ENCODE measurements at places on chromosomes 7 and 10.

DNA sequence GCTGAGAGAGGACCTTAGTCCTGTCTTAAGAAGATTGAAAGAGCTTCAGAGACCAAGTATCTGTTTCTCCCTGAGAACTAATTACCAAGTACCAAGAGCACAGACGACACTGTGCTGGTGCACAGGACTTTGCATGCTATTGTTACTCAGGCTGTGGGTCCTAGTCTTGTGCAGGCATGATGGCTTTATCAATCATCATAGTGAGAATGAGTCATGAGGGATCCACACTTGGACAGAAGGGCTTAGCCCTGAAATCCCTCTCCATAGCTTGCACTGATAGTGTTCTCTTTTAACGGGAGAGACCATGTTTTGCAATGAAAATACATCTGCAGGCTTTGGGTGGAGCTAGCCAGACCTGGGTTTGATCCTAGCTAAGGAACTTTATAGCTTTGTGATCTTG is 93.3 kb downstream of the SORCS3 start:
- no peak for DNase-seq

DNA sequence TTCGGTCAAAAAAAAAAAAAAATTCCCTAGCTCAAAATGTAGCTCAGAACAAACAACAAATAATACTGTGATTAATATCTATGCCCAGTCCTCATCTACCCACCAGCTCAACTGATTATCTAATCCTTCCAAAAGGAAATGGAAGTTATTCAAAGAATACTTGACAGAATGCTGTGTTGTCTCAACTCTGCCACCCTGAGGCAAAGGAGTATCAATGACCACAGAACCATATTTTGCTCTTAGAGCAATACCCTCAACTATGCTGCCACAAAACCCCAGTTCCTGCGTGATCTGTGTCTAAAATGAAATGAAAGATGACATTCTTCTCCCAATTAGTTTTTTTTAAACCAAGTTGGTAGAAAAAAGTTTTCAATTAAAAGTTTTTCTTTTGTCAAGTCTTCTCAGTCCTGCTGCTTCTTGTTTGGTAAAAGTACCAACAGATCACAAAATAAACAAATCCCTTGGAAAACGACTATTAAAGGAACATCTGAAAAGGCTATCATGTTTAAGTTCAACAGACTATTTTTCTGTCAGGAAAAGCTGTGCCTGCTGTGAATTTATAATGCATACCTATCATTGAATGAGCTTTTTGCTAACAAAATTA is 21.6 kb downstream of the RBM28 start:
- peak; percentile 32 for DNase-seq

DNA sequence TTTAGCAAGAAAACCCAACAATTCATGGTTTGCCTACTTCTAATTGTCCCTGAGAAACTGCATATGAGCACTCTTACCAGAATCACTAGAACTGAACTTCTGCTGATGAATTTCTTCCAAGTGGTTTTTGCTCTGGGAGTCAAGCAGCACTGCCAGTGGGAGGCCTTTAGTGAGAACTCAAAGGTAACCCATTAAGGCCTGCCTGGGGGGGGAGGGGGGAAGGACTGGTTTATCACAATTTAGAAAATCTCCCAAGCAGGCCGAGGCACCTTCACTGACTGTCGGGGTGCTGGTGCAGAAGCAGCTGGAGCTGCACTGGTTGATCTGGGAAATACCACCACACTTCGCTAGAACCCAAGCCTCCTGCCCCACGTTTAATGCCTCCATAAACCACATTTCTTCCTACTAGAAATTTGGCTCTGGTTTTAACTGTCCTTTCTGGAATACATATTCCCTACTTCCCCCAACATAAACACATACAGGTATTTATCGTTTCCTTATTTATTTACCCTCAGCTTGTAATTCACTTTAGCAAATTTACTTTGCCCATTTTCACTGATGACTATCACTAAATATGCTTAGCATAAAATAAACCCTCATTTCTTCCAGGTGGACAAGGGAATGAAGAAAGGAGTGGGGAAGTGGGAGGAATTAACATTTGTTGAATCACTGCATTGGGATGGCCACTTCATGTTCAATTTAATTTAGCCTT is 14.2 kb downstream of the ANK3 start:
- no peak for DNase-seq

DNA sequence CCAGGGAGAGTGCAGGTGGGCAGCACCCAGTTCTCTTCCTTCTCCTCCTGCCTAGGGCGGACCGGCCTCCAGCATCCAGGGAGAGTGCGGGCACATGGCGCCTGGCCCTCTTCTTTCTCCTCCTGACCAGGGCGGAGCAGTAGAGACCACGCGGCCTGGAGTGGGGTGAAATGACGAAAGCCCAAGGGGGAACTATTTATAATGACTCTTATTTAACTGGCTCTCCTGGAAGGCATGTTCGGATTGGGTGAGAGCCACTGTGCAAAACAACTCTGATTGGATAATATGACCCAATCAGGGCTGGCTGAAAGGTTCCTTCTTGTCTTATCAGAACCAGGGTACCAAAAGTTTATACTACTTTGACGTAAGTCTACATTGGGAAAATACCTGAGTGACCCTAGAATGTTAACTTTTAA is 63.1 kb downstream of the ZNF37A start:
- no peak for DNase-seq

DNA sequence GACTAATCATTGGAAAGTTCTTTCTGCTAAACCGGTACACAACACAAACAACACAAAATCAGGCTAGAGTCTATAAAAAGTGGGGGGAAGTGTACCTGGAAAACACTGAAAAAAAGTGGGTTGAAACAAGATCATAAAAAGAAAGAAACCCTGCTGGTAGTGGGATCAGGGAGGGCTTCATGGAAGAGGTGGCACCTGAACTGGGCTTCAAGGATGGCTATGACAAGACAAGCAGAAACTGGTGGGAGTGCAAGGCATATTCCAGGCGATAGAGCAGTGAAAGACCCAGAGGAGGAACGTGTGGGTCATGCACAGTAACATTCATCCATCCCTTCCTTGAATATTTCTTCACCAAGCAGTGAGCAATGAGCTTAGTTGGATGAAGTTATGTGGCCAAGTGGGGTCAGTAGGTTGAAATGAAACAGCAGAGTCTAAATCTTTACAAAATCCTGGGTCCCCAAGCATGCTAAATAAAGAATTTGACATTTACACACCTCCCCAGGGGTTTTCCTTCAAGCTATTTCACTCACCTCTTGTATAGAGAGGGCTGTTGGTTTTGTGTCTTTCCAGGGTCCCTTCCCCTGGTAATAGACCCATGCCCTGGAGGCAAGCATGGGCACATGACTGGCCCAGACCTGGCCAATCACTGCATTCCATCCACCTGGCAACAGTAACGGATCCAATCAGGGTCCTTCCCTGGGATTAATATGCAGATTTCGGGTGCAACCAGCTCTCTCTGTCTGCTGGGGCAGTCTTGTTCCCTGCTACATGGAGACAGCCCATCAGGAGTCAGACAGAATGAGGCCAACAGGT is 38.2 kb downstream of the SPOCK2 start:
- DNase-seq = no peak

GRCh38 chr7:24573554-24574338 is 494 bp downstream of the PALS2 start:
- DNase-seq = no peak

GRCh38 chr7:152866125-152866524 is 106.6 kb downstream of the ACTR3B start:
- no peak for DNase-seq

- no peak for DNase-seq
Measured at GRCh38 chr7:12701433-12701832, 14.0 kb downstream of the ARL4A start.

- DNase-seq = no peak
Measured at GRCh38 chr10:32144817-32145688, 88.8 kb upstream of the KIF5B start.

DNA sequence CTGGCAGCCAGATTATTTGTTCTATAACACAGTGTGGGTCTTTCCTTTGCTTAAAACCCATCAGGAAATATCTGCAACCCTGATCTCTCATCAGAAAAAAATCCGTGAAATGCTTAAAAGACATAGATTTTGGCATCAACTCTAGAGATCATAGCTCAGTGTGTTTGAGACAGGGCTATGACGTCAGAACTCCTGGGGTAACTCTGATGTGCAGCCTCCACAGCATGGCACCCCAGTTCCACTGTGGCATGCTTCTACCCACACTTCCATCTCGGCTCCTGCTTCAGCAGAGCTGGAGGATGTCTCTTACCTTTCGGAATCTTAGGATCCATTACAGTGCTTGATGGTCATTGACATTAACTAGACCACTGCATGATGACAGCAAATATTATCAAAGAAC is 205.7 kb downstream of the LHFPL3 start:
- DNase-seq = no peak

- DNase-seq = no peak
Measured at GRCh38 chr10:116785867-116786266, 43.5 kb upstream of the HSPA12A start.

DNA sequence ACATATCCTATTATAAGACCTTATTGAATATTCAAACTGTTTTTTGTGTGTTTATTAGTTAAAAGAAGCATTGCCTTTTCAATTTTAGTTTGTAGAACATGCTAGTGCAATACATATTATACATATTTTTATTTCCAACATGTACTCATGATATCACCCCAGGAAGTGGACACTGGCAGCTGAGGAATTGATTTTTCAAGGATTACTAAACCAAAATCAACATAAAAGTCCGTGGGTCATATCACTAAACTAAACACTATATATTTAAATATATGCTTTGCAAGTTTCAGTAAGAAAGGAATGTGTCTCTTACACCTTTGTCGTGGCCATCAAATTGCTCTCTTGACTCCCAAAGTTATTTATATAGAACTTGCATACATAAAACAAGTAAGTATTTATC is 185.2 kb downstream of the AGMO start:
- no peak for DNase-seq

DNA sequence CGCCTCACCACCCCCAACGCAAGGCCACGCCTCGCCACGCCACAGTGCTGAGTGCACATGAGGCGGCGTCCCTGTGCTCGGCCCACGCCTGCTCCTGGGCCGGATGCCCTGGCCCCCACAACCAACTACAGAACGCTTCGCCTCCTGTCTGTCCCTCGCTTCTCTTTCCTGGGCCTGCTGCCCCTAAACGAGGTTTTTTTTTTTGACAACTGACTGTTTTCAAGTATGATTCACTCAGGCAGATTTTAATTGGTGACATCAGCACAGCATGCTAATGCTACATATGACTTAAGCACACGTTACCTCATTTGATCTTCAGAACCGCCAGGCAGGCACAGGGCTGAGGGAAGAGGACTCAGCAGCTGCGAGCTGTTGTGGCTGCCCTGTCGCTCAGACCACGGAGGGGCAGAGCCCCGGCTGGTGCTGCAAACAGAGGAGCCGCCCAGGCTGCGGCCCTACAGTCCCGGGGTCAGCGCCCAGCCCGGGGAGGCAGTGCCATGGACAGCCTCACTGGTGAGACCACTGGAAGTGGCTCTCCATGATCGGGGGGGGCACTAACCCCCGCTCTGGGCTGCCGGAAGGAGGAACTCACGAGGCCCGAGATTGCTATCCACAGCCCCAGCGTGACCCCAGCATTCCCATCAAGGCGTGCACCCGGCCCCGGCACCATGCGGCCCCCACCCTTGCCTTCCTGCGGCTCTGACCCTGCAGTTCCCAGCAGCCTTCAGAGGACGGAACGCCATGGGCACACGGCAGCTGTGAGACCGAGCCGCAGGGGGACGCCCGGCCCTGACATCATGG is 212.8 kb downstream of the MAD1L1 start:
- DNase-seq = no peak

GRCh38 chr7:4040109-4040928 is 641.8 kb upstream of the FOXK1 start:
- no peak for DNase-seq

GRCh38 chr10:82880776-82881290 is 1005.8 kb downstream of the NRG3 start:
- DNase-seq = no peak

DNA sequence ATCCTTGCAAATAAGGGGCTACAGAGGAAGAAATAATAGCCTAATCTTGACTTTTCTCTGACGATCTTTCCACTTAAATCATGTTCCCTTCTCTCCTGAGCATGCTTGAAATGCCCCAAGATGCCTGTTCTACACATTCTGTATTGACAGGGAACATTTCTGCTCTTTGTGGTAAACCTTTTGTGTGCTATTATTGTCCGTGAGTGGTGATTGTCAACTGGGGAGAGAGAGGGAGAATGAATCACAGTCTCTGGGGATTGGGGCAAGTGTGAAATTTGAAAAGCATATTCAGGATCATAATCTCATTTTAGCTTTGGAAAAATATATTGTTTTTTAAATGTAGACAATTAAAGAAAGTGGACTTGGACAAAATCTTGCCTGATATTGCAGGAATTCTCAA is 20.6 kb downstream of the UBTD1 start:
- no peak for DNase-seq

DNA sequence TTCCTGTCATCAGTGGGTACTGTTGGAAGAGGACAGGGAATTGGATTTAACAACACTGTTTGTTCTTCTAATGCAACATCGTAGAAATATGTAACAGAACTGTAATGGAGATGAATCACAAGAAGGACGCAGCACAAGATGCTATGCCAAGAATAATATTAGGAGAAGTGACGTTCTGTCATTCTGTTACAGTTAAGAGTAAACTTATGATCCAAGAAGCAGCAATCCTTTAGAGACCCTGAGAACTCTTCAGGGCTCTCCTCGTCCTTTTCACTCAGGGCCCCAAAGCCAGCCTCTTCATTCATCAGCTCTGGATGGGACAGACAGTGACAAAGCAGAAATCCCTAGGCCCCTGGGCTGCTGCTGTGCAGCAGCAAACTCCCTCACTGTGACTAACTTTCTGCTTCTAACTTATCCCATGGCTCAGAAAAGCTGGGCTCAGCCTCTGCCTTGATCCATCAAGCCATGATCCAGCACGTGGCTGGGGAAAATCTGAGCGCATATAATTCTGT is 8.7 kb upstream of the IL6 start:
- no peak for DNase-seq

- DNase-seq = no peak
Measured at GRCh38 chr10:103276896-103277712, at the start of gene INA. TSS of gene INA (plus strand) at chr10:103277138. CDS start at chr10:103277212, 74 bp downstream.
